ENCODE measurements at places on chromosomes 16 and 17.

GRCh38 chr16:102060-102855 lies 24.2 kb downstream of the MPG start:
- no peak for DNase-seq

DNA sequence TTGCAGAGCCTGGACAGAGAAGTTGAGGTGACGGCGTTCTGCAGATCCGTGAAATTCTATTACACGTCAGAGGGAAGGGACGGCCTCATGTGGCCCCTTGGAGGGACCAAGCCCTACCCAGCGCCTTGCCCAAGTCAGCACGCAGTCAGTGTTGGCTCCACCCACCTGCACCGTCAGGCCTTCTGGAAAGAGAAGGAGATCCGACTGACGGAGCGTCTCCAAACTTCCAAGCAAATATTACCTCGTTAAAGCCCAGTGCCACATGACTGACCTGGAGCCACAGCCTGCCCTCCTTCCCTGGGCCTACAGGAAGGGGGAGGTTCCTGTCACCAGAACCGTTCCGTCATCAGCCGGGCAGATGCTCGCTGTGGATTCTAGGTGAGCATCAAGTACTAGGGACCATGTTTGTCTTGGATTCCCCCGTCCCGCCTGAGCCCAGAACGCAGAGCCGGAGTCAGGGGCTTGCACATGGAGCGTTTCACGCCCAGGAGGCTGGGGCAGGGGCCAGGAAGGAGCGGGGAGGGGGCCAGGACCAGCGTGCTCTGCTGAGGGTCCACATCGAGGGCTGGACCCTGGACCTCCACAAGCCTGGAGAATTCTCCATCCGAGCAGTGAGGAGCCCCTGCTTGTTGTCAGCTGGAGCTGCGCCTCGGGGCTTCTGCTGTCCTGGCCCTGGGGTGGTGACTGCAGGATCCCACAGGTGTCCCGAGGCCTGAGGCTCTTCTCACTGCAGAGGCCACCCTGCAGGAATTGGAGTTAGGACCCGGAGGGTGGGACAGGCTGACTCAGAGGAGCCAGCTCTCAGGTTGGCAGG lies 22.6 kb upstream of the METRNL start:
- no peak for DNase-seq

- no peak for DNase-seq
Observed at GRCh38 chr16:22091721-22092120, 620 bp upstream of the VWA3A start.

GRCh38 chr17:10050597-10051101 lies 145.6 kb upstream of the RCVRN start:
- DNase-seq, result no peak

Measured in prostate gland (tissue), 2 donors.